AG08395 (cell line): ENCODE measurements at places on chromosomes 1 and 21.
A peak's percentile ranks its signal among the peaks of the same experiment; 100 is the strongest.

DNA sequence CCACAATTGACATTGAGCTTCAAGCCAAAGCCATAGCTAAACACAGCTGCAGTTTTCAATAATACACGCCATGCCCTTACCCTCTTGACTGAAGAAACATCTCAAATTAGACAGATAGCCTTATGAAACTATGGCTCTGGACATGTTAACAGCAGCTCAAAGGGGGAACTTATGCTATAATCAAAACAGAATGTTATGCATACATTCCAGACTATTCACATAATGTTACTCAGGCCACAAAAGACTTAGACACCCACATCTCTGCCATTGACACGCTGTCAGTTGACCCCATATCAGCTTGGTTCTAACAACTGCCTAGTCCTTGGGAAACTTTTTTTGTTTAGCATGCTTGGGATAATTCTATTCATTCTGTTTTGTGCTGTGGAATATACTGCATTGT, 2.3 kb upstream of the NENF start:
- DNase-seq: no peak

- peak; percentile 87 for DNase-seq
These were observed 46.9 kb upstream of the PRRC2C start for GRCh38 chr1:171438441-171438840.

DNA sequence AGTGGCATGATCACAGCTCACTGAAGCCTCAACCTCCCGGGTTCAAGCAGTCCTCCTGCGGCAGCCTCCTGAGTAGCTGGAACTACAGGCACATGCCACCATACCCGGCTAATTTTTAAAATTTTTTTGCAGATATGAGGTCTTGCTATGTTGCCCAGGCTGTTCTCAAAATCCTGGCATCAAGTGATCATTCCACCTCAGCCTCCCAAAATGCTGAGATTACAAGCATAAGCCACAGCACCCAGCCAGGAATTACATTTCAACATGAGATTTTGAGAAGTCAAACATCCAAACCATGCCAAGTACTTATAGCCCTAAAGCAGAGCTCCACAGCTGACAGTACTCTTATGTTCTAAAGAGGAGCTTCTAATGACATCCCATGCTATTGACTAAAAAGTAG, 200.1 kb downstream of the FCRL5 start:
- DNase-seq: no peak

GRCh38 chr1:68704800-68705443, 208.0 kb upstream of the DEPDC1 start:
- DNase-seq: no peak

- DNase-seq: no peak
These were observed 27.7 kb downstream of the PPP1R12B start for GRCh38 chr1:202376247-202376646.

DNA sequence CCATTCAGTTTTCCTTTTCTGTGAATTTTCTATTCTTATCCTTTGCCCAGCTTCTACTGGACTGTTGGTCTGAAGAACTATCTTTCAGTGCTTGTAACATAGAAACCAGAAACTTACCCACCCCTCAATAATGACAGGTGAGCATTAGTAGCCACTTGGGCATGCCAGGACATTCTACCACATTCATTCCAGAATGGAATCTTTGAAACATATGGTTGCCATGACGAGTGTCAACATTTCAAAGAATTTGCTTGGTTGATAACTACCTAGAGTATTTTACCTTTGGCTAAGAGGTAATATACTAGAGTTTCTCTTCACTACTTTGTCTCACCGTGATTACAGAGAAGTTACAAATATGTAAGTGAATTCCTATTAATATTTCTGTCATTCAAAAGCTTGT, at the start of gene MROH9:
TSS of gene MROH9 (plus strand) at position 304 of the 400 bp plus-strand sequence. CDS start 10,023 bp downstream, outside the sequence.
- DNase-seq: no peak

GRCh38 chr1:97277891-97278654, 556.5 kb downstream of the PTBP2 start:
- peak; percentile 47 for DNase-seq

DNA sequence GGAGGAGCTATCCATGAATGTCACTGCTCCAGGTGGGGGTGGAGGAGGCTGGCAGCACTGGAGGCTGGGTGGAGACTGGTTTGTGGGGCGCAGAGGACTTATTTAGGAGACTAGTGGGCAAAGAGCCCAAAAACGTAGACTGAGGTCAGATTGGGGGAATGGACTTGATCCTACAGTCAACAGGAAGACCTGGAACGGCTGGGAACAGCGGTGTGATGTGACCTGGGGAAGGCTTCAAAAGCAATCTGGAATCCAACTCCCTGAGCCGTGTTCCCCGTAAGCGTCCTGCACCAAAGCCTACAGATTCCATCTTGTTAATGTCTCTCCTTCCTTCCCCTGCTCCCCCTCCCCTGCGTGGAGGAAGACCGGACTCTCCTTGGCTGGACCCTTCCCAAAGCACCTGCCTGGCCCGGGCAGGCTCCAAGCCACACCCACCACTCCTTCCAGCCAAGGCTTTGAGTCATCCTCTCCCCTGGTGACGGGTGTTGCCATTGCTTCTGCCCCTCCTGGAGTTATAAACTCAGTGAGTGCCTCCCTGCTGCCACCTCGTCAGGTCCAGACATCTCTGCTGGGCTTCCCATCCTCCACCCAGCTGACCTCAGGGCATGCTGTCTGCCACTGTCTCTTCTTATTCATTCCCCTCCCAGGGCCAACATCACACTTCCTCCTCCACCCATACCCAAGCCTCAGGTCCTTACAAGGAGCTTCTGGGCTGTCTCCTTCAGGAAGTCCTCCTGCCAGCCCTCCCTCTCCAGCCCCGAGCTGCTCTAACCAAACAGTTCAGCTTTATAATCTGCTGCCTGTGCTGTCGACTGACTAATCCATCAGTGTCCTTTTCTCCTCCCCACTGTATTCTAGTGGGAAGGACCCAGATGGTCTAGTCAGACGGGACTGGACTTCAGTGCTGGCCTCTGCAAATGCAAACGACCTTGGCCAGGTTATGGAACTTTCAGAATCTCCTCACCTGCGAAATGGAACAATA, 1.6 kb upstream of the CLSTN1 start:
- peak; percentile 72 for DNase-seq

DNA sequence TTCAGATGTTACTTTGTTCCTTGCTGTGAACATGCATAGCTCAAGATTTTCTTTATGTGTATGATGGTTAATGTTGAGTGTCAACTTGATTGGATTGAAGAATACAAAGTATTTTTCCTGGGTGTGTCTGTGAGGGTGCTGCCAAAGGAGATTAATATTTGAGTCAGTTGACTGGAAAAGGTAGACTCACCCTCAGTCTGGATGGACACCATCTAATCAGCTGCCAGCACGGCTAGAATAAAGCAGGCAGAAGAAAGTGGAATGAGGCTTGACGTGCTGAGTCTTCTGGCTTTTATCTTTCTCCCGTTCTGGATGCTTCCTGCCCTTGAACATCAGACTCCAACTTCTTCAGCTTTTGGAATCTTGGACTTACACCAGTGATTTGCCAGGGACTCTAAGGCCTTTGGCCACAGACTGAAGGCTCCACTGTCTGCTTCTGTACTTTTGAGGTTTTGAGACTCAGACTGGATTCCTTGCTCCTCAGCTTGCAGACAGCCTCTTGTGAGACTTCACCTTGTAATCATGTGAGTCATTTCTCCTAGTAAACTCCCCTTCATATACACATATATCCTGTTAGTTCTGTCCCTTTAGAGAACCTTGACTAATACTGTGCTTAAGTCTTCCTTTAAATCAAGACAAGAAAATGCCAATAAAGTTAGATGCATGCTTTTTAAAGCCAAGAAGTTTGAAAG, 626.6 kb downstream of the KCNT2 start:
- DNase-seq: no peak

DNA sequence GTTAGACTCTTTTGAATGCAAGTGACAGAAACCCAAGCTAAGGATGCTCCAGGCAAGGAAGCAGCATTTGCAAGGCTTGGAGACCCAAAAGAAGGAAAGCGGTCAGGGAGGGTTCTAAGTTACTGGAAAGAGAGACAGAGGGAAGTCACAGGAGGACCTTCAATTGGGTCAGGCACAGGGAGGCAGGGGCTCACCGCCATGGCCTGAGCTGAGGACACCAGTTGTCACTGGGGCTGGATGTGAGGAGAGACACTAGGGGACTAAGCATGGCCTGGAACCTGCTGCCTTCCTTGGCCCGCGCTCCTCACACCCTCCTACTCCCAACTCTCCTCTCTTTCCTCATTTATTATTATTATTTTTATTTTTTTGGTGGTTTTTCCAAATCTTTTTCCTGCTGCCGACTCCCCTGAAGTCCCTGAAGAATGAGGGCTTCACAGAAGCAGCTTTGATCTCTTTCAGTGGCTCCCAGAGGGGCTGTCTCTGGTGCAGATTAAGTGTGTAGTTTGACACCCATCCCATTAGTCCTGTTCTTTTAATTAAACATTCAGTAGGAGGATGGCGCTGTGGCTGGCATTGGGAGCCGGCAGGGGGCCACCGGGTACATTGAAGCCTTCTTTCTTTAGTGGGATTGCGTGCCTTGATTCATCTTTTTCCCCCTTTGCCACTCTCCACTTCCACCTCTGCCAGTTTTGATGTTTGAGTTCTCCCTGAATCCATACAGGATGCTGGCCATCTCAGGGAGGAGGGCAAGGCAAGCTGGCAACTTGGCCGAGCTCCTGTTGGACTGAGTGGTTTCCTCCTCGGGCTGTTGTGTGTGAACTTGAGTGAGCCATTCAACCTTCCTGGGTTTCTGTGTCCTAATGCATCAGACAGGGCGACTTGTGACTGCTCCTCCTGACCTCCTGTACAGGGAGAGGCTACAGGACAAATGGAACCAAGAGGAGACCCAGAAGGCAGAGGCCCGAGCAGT, 59.3 kb downstream of the MDM4 start:
- DNase-seq: no peak

GRCh38 chr1:202007304-202007703, 3.1 kb upstream of the ELF3 start:
- DNase-seq: no peak

GRCh38 chr1:229244091-229244490, 26.8 kb upstream of the RAB4A start:
- DNase-seq: no peak

GRCh38 chr1:42825036-42825851, 8.0 kb upstream of the SVBP start:
- no peak for DNase-seq

- DNase-seq: no peak
These were observed 1.9 kb upstream of the TUT4 start for GRCh38 chr1:52554756-52555155.

DNA sequence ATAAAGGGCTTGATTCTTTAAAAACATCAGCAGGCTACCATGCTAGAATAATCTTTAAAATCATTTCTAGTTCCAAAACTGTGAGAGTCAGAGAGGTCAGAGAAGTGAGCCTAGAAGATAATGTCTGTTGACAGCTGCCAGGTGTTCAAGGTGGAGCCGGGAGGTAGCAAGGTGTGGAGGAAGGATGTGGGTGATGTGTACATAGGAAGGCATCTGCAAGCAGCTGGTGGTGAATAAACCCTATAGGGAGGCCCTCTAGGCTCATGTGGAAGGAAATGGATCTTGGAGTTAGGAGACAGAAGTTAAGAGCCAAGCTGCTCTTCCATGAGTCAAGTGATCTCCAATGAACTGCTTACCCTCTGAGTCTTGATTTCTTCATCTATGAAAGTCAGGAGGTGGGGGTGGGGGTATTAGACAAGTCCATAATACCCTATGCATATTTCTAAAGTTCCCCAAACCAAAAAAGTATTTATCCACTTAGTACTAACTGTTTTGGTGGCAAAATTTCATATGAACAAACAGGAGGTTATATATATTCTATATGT, 266.3 kb downstream of the RHOU start:
- no peak for DNase-seq

DNA sequence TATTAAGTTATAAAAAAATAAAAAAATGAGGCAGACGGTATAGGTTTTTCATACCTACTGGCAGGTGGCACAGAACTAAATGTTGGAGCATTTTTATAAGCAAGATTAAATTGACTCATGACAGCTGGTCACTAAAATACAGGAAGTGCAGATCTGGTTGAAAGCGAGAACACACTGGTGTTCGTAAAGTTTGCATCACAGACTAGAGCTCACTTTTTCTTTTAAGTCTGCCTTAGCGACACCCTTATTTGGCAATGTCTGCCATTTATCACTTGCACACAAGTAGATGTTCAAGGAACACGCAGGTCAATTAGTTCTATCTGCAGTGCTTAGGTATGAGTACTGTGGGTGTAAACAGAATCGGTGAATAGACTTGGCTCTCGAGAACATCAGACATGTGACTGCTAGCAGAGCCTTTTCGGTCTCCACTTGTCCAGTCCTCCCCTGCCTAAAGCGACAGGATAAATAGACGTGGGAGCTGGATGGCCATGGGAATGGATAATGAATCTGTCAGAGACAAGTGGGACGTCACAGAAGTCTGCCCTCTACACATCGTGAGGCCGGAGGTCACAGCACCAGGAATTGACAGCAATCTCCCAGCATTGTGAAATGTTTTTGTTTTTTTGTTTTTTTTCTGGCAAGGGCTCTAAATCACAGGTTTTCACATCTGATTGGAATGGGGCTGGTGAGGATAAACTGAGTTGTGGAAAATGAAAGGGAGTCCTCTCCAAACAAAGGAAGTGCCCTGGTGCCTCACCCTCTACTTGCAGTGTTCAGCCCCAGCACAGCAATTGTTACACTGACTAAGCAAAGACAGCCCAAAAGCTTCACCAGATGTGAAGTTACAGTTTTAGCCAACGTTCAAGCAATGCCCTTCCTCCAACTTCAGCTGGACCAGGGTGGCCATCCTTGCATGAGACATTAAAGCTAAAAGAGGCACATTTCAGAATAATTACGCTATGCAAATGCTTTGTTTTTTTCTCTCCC, 248.9 kb downstream of the NTNG1 start:
- DNase-seq: peak; percentile 70

DNA sequence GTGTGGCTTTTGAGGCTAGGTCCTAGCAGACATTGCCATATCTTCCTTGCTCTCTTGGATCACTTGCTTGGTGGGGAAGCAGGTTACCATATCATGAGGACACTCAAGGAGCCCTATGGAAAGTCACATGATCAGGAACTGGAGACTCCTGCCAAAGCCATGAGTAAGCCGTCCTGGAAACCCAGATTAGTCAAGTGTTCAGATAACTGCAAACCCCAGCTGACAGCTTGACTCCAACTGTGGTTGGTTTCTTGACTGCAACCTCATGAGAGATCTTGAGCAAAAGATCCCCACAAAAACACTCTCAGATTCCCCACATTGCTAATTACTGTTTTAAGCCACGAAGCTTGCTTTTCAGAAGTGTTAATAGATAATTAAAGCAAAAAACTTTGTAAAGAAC, 58.6 kb downstream of the CACNA1E start:
- no peak for DNase-seq
